Dermis lymphatic vessel endothelial cell (primary cell): ENCODE measurements at places on chromosomes 5 and 9. TPM values are rescaled to one million over a fixed set of nuclear protein-coding genes. Genes with fewer than 3 reads are reported as not detected.

Gene CTNND2
- not detected in 2 replicates for total RNA-seq

Gene MGAT1
- total RNA-seq: 91.9 and 105 TPM in 2 replicates

Gene NIPSNAP3A
- 51.5 and 52.4 TPM in 2 replicates for total RNA-seq

Gene QRFP
- total RNA-seq: not detected in 2 replicates

Gene MRNIP
- total RNA-seq: 4.8 and 6.9 TPM in 2 replicates

Gene ISCA1
- total RNA-seq: 33.1 and 39.7 TPM in 2 replicates

Gene FBP1
- 0.09 and 0.33 TPM in 2 replicates for total RNA-seq

Gene TLX3
- not detected in 2 replicates for total RNA-seq

Gene OR13D1
- not detected in 2 replicates for total RNA-seq

Gene CYSRT1
- total RNA-seq: 0.22 and 0.26 TPM in 2 replicates

Gene FRMD3
- 3.3 and 3.7 TPM in 2 replicates for total RNA-seq

Gene CDKN2A
- total RNA-seq: 2.5 and 3.6 TPM in 2 replicates
